GM23338 (cell line): ENCODE measurements at places on chromosomes 11 and 22. TPM values are rescaled to one million over a fixed set of nuclear protein-coding genes. Genes with fewer than 3 reads are reported as not detected.
A peak's percentile ranks its signal among the peaks of the same experiment; 100 is the strongest.

WT1 gene
- polyA plus RNA-seq = not detected in 2 replicates

PHOX2A gene
- 0.23 and 0.31 TPM in 2 replicates for polyA plus RNA-seq

DGKZ gene
- 45.1 and 45.7 TPM in 2 replicates for polyA plus RNA-seq

CHRNA10 gene
- 0.40 and 0.45 TPM in 2 replicates for polyA plus RNA-seq

MMP13 gene
- not detected in 2 replicates for polyA plus RNA-seq

RTN4R gene
- 10.6 and 12.9 TPM in 2 replicates for polyA plus RNA-seq

OSBP2 gene
- 1.7 and 2.1 TPM in 2 replicates for polyA plus RNA-seq

SLC25A1 gene
- polyA plus RNA-seq = 141 and 145 TPM in 2 replicates

MS4A15 gene
- polyA plus RNA-seq = 0.14 and 0.44 TPM in 2 replicates

- no peak overlapping the region for H3K27ac ChIP-seq
- H3K4me1 ChIP-seq = peaks cover 45% of the 10 kb centered on the region
- H3K36me3 ChIP-seq = no peaks in the 10 kb centered on the region
- no peaks in the 10 kb centered on the region for H3K27me3 ChIP-seq
- DNase-seq = peak; percentile 3
- no peak overlapping the region for H3K4me3 ChIP-seq
Measured at GRCh38 chr11:110131386-110132123, 38.4 kb downstream of the ZC3H12C start.

DNA sequence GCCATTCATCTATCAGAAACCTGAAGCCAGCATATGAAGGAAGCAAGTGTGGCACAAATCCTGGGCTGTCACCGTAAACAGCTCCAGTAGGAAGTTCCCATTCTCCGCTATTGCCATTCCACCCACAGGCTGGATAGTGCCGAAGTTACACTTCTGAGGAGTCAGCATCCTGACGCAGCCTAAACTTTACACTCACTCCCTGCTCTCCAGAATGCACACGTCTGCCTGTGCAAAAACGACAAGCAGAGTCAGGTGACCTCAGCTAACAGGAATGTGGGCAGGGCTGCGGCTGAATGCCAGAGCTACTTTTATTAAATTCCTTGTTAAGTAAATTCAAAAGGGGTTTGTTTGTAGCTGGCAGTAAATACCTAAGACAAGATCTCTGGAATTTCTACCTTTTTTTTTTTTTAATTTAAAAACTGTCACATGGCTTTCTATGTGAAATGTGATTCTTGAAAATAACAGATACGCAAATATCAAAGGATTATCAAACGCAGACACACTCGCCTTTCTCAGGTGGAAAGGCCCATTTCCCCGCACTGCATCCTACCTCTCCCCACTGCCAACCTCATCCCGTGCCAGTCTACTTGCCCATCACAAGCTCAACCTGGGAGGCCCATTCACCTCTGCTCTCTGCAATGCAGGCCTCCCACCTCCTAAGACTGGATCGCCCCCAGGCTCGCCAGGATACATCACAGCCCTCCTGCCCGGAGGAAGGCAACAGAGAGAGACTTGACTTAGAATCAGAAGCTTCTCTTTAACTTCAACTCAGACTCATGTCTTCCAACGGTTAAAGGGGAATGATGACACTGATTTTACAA lies 33.5 kb downstream of the NFRKB start:
- peak overlapping the region; percentile 81 for H3K27ac ChIP-seq
- DNase-seq = peak; percentile 85
- no peaks in the 10 kb centered on the region for H3K27me3 ChIP-seq
- H3K4me1 ChIP-seq = peaks cover 5% of the 10 kb centered on the region

DNA sequence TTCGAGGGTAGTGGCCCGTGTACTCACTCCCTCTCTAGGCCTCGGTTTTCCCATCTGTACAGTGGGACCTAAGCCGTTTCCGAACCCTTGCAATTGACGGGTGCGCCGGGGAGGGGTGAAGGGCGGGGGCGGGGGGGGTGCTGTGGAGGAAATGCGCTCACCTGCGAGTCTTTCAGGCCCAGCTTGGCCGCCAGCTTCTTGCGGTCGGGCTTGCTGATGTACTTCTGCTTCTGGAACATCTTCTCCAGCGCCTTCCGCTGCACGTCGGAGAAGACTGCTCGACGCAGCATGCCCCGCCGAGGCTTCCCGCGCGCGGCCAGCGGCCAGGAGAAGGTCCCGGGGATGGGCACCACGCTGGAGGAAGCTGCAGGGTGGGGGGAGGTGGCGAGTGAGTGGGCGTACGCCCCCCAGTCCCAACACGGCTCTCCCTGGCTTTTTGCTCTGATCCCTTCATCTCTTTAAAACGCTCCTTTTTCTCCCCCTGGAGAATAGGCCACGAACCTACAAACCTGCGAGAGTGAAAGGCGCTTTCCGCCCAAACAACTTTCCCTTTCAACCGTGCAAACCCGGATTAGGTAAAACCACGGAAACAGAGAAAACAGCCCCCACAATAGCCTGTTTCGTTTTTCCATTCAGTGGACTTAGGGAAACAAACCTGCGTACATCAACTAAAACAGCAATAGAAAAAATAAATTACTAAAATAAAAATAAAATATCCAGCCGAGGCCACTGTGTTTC lies 3.2 kb downstream of the DBX1 start:
- DNase-seq = peak; percentile 27
- peaks cover 63% of the 10 kb centered on the region for H3K4me1 ChIP-seq
- H3K36me3 ChIP-seq = no peaks in the 10 kb centered on the region; the same call in 1 of the 2 replicates
- peaks cover 91% of the 10 kb centered on the region for H3K27me3 ChIP-seq
- H3K27ac ChIP-seq = no peak overlapping the region
- H3K4me3 ChIP-seq = peak overlapping the region; percentile 81

DNA sequence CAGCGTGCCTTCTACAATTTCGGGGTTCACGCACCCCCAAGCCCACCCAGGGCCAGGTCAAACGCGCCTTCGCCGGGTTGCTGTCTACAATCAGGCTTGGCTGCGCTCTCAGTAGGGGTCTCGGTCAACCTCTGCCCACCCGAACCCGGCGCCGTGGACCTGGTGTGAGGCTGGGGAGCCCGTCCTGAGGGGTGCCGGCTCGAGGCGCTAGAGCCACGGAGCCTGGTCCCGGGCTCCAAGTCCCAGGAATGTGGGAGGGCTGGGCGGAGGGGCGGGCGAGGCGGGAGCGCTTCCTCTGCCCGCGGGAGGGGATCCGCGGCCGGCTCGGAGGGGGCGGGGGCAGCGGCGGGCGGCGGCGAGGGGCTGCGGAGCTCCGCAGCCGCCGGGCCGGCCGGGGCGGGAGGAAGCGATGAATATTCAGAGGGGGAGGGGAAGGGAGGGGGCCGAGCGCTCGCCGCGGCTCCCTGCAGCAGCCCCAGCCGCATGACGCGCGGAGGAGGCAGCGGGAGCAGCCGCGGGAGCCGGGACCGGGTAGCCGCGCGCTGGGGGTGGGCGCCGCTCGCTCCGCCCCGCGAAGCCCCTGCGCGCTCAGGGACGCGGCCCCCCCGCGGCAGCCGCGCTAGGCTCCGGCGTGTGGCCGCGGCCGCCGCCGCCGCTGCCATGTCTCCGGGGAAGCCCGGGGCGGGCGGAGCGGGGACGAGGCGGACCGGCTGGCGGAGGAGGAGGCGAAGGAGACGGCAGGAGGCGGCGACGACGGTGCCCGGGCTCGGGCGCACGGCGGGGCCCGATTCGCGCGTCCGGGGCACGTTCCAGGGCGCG lies at the start of gene PTPRJ:
PTPRJ (plus strand) TSS at position 472 of the 819 bp plus-strand sequence. CDS start 354 bp downstream, outside the sequence.
- H3K36me3 ChIP-seq = no peaks in the 10 kb centered on the region; the same call in 1 of the 2 replicates
- peak within 1 kb of the TSS; percentile 76 for H3K4me3 ChIP-seq
- no peak within 1 kb of the TSS; the same call in 1 of the 2 replicates for H3K27ac ChIP-seq
- H3K4me1 ChIP-seq = peaks cover 3% of the 10 kb centered on the region; the same call in 1 of the 2 replicates
- DNase-seq = peak; percentile 78
- peaks cover 26% of the 10 kb centered on the region for H3K27me3 ChIP-seq

DNA sequence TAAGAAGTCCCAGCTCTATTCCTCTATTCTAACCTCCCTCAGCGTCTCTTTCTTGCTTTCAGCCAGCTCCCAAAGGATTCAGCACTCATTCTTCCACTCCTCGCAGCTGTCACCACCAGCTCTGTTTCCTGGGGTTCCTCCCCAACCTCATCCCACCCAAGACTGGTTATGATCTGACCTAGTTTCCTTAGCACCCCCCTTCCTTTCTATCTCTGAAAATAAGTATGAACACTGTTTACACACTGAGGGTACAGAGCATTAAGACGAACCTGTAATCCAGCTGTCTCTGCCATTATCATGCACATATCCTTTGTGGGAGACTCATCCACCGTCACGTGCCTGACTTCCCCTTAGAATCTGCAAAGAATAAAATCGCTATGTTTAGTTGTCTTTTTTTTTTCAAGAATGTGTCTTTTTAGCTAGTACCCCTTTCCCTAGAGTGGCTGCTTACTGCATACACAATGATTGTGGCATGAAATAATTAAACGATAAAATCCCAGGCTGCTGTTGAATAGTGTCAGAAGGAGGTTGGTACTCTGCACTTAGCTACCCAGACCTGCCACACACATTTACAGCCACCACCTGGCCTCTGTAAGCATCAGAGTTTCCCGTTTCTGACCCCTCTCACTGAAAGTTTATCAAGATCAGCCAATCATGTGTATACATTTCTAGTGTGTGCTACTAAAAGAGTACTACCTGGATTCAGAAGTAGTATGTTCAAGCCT lies 26.9 kb upstream of the CSTF3 start:
- peak; percentile 30 for DNase-seq
- H3K27me3 ChIP-seq = no peaks in the 10 kb centered on the region
- peaks cover 16% of the 10 kb centered on the region; the same call in 1 of the 2 replicates for H3K4me1 ChIP-seq
- peak overlapping the region; percentile 9; the same call in 1 of the 2 replicates for H3K4me3 ChIP-seq

- no peaks in the 10 kb centered on the region for H3K36me3 ChIP-seq
- no peak overlapping the region for H3K27ac ChIP-seq
- H3K4me3 ChIP-seq = no peak overlapping the region
- H3K27me3 ChIP-seq = no peaks in the 10 kb centered on the region
Measured at GRCh38 chr11:26599425-26599824, 27.4 kb upstream of the MUC15 start.

- 0 out of 2 replicates have a peak, but pooled peaks cover 9% of the 10 kb centered on the region for H3K36me3 ChIP-seq
- peak overlapping the region; percentile 88 for H3K27ac ChIP-seq
- no peak overlapping the region for H3K4me3 ChIP-seq
- DNase-seq = peak; percentile 44
- H3K4me1 ChIP-seq = peaks cover 69% of the 10 kb centered on the region
Measured at GRCh38 chr11:76456571-76456970, 11.8 kb downstream of the EMSY start.

GRCh38 chr22:44158816-44159215 lies 21.9 kb upstream of the PARVG start:
- H3K27me3 ChIP-seq = no peaks in the 10 kb centered on the region
- no peaks in the 10 kb centered on the region for H3K36me3 ChIP-seq
- peaks cover 12% of the 10 kb centered on the region for H3K4me1 ChIP-seq
- no peak overlapping the region for H3K4me3 ChIP-seq
- H3K27ac ChIP-seq = no peak overlapping the region
- DNase-seq = no peak

- no peaks in the 10 kb centered on the region for H3K27me3 ChIP-seq
- peaks cover under 1% of the 10 kb centered on the region; the same call in 1 of the 2 replicates for H3K4me1 ChIP-seq
- no peak overlapping the region for H3K4me3 ChIP-seq
- H3K27ac ChIP-seq = no peak overlapping the region
Measured at GRCh38 chr22:45548247-45548840, 45.7 kb downstream of the FBLN1 start.

GRCh38 chr11:44680982-44681597 lies 45.7 kb upstream of the TSPAN18 start:
- H3K27me3 ChIP-seq = no peaks in the 10 kb centered on the region
- no peak overlapping the region for H3K27ac ChIP-seq
- 0 out of 2 replicates have a peak, but pooled peaks cover 3% of the 10 kb centered on the region for H3K36me3 ChIP-seq

DNA sequence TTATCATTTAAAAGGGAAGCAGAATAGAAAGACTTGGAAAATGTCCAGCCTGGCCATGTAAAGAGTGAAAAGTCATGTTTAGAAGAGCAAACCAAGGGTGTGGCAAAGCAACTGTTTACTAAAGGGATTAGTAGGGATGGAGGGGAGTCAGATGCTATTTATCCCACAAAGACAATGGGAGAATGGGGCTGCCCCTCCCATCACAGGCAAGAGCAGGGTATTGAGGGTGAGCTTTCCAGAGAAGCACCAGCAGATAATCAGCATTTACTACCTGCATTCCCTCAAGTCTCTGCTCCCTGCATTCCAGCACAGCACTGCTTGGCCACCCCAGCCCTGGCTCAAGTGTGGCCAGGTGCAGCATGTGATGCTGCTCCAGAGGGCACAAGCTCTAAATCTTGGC lies 18.5 kb upstream of the QSER1 start:
- H3K4me3 ChIP-seq = no peak overlapping the region
- H3K4me1 ChIP-seq = no peaks in the 10 kb centered on the region; the same call in 1 of the 2 replicates
- H3K27ac ChIP-seq = no peak overlapping the region

DNA sequence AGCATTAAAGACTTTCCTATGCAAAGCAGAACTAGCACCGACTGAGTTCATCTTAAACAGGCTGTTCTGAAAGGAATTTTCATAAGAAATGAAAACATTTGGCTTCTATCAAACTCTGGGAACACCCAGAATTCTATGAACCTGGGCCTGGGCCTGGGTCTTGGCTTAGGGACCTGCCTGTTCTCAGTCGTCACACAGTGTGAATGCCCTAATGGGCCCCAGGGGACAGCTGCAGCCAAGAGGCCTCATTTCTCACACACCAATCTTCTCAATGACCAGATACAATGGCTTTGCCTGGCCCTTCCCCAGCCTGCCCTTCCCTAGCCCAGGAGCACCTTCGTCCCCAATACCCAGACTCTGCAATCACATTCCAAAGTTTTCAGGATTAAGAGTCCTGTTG lies 234.9 kb upstream of the ARHGAP20 start:
- H3K27me3 ChIP-seq = no peaks in the 10 kb centered on the region
- H3K36me3 ChIP-seq = no peaks in the 10 kb centered on the region

GRCh38 chr11:60926500-60926899 lies 2.2 kb downstream of the TMEM132A start:
- peaks cover 6% of the 10 kb centered on the region for H3K4me1 ChIP-seq
- no peak for DNase-seq
- H3K27ac ChIP-seq = no peak overlapping the region
- 0 out of 2 replicates have a peak, but pooled peaks cover 6% of the 10 kb centered on the region for H3K36me3 ChIP-seq
- H3K27me3 ChIP-seq = peaks cover 10% of the 10 kb centered on the region; the same call in 1 of the 2 replicates

GRCh38 chr22:41908411-41909309 lies 6.2 kb downstream of the SHISA8 start:
- H3K4me1 ChIP-seq = peaks cover 8% of the 10 kb centered on the region; the same call in 1 of the 2 replicates
- H3K4me3 ChIP-seq = no peak overlapping the region
- no peak overlapping the region for H3K27ac ChIP-seq
- peak; percentile 52 for DNase-seq
- peaks cover 55% of the 10 kb centered on the region for H3K27me3 ChIP-seq

DNA sequence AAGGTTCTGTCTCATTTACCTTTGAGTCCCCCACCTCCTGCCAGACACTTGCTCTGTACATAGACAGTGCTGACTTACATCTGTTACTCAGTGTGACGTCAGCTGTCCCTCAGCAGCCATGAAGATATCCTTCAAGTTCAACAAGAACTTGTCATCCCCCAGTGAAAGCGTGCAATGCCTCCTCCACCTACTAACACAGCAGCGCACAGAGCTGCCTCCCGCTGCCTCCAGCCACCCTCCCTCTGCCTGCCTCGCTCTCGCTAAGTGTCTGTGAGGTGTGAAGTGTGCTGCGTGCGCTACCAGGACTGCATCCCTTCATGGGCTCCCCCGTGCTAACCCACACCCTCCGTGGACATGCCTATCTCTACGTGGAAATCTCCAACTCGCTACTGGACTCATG lies 621.4 kb downstream of the BRD1 start:
- no peaks in the 10 kb centered on the region for H3K36me3 ChIP-seq
- no peak for DNase-seq
- H3K27ac ChIP-seq = no peak overlapping the region
- H3K4me1 ChIP-seq = no peaks in the 10 kb centered on the region

- no peaks in the 10 kb centered on the region for H3K36me3 ChIP-seq
- DNase-seq = peak; percentile 75
- no peak overlapping the region for H3K4me3 ChIP-seq
Measured at GRCh38 chr11:19018901-19019300, 41.6 kb downstream of the MRGPRX2 start.

GRCh38 chr22:42769574-42770447 lies 49.1 kb upstream of the A4GALT start:
- no peaks in the 10 kb centered on the region for H3K36me3 ChIP-seq
- no peak overlapping the region for H3K27ac ChIP-seq
- DNase-seq = no peak
- no peak overlapping the region for H3K4me3 ChIP-seq
- no peaks in the 10 kb centered on the region; the same call in 1 of the 2 replicates for H3K4me1 ChIP-seq
